ENCODE measurements at places on chromosomes 12 and 14. TPM values are rescaled to one million over a fixed set of nuclear protein-coding genes. Genes with fewer than 3 reads are reported as not detected.

Gene IL23A
- 0.51 TPM for total RNA-seq

Gene UNC119B
- 9.3 TPM for total RNA-seq

Gene CLEC4D
- total RNA-seq: not detected

Gene SLC38A6
- 60.1 TPM for total RNA-seq

Gene RERG
- 2.8 TPM for total RNA-seq

Gene KRT78
- not detected for total RNA-seq

Gene SLC8A3
- total RNA-seq: 25.2 TPM

Gene TAS2R14
- total RNA-seq: 0.99 TPM

DNA sequence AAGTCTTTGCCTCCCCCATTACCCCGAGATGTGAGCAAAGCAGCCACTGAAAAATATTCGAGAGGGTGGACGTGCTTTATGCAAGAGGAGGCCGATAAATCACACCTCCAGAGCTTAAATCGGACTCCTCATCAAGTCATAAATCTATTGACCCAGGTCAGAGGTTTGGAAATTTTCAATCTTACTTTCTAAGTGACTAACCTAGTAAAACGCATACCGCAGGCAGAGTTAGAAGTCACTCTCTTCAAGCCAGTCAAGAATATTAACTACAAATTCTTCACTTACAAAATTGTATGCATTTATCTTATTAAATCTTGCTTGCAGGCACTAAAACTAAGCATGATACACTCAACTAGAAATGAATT is 34.9 kb downstream of the GPHB5 start:
- DNase-seq: no peak

DNA sequence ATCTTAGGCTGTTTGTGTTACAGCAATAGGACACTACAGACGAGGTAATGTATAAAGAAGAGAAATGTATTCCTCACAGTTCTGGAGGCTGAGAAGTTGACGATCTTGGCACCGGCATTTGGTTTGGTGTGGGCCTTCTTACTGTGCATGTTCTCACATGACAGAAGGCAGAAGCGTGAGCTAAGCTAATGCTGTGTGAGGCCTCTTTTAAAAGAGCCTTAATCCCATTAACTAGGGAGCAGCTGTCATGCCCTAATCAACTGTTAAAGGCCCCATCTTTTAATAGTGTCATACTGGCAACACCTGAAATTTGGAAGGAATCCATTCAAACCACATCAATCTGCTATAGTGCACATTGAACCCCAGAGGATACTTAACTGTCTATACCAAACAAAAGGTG is 992.9 kb downstream of the GALC start:
- no peak for DNase-seq

DNA sequence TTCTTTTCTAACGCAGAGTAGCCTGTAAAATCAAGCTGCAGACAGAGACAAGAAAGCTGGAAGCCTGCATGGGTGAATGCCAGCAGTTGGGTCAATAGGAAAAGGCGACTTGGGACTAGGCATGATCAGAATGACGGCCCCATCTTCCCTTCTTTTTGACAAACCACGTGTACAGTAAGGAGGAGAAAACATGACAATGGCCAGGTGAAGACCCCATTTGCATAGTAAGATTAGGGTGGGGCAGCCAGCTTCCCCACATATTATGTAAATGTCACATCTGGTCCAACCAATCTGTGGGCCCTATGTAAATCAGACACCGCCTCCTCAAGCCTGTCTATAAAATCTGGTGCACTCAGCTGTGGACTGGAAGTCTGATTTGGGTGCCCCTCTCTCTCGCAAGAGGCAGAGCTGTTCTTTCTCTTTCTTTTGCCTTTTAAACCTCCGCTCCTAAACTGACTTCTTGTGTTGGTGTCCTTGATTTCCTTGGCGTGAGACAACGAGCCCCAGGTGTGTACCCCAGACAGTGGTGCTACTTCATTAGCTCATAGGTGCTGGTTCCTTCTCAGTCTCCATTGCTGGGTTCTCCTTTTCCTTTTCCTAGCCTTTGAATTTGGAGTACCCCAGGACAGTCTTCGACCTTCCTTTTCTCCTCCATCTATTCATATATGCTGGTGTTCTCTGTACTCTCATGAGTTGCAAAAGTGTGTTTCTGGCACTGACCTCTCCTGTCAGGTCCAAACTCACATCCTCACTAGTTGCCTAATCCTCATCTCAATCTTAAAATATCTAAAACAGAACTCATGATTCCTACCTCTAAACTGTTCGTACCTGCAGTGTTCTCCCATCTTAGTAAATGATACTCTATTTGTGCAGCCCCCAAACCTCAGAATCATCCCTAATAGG is 9.4 kb upstream of the DHRS7 start:
- no peak for DNase-seq

DNA sequence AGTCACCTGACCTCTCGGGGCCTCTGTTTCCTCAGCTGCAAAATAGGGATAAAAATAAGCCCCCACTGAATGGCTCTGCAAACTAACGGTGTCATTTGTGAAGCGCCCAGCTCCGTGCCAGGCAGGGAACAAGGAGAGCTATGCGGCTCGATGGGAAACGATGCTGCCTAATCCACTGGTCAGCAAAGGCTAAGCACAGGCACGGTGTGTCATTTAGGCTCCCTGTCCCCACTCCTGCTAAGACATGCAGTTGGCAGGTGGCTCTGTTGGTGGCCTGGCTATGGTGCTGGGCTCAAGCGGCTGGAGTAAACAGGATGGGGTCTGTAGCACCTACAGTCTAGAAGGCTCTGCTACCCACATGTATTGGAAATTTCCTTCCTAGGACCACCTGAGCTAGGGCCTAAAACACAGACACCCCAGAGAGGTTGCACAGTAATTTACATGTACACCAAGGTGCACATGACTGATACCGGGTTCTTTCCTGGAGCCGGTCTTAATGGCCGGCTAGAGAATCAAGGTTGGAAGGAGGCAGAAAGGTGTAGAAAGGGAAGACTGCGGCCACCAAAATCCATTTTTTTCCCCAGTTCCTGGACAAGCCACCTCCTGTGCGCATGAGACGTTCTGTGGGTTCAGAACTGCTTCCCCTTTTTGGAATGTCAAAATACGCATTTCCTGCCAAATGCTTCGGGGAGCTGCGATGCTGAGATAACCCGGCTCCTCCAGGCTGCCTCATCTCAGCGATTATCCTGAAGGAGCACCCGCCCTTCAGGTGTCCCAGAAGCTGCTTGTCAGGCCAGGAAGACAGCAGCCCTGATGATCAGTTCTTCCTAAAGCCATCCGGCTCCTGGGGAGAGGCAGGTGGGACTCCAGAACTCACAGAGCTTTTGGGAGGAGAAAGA is 1.0 kb downstream of the CACNA2D4 start:
- DNase-seq: no peak

DNA sequence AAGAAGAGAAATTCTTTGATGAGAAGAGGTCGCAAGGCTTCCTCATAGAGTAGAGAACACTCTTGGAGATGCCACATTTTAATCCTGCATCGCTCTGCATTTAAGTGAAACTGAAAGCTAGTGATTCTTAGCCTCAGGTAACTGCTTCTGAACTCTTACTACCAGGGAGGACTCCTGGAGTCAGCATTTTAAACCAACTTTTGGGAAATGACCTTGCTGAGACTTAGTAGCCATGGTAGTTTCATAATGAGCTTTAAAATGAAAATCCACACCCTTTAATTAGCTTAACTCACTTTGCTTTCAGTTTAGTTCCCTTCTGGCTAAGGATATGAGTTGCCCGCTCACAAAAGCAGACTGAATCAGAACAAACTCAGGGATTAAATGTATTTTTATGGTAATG is 80.3 kb downstream of the SYNE2 start:
- no peak for DNase-seq

GRCh38 chr12:15687583-15687982 is 101.6 kb downstream of the EPS8 start:
- no peak for DNase-seq

DNA sequence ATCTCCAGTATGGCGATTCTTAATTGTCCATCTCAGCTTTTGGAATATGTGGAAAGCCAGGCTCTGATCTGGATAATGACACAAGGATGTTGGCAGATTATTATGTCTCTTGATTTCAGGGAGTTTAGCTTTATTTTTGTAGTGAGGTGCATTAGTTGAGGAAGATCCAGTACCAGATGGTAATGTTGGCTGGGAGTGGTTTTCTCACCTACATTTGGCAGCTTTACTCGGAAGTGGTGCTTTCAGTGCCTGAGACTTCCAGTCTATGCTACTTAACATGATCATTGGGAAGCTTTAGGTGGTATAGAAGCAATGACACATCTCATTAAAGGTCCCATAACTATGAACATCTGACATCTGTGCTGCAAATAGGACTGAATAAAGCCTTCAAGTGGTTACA is 7.5 kb downstream of the SLC15A5 start:
- no peak for DNase-seq

GRCh38 chr12:47303207-47303606 is 223.4 kb upstream of the AMIGO2 start:
- DNase-seq: no peak

DNA sequence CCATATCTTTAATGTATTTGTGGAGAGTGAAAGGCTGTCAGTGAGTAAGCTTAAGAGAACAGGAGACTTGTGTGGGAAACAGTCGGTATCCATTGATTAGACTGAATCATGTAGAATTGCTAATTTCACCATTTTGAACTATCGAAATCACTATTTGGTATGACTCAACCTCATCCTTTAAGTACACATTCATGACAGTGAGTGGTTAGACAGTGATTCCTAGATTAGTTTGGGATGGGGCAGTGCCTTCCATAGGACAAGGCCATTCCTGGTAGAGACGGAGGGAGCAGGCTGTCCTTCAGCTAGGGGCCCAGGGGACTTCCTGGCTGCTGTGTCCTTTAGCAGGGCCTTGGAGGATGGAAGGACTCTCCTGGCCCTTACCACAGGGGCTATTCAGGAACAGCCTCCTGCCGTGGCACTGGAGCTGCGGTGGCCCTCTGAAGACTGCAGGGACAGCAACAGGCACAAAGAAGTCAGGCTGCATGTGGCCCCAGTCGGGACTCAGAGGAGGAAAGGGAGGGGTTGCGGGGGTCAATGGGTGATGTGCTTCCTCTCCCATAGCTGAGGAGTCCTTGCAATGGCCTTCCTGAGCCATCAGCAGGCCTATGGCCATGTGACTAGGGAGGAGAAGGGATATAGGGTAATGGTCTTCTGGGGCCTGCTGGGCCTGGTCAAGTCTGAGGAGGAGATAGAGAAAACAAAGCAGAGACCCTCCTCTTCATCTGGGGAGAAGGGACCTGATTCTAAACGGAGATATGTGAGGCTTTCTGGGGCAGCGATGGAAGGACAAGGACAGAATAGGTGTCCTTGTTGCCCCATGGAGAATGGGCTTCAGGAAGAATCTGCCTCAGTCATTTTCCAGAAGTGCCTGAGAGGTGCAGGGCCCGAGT is 11.2 kb downstream of the SERPINA1 start:
- no peak for DNase-seq

GRCh38 chr12:6058481-6059161 is 65.8 kb downstream of the VWF start:
- DNase-seq: no peak

GRCh38 chr14:22386924-22387775 is 201.9 kb downstream of the DAD1 start:
- peak; percentile 84 for DNase-seq

- no peak for DNase-seq
Observed at GRCh38 chr14:38254571-38255407, 1.1 kb downstream of the CLEC14A start.

DNA sequence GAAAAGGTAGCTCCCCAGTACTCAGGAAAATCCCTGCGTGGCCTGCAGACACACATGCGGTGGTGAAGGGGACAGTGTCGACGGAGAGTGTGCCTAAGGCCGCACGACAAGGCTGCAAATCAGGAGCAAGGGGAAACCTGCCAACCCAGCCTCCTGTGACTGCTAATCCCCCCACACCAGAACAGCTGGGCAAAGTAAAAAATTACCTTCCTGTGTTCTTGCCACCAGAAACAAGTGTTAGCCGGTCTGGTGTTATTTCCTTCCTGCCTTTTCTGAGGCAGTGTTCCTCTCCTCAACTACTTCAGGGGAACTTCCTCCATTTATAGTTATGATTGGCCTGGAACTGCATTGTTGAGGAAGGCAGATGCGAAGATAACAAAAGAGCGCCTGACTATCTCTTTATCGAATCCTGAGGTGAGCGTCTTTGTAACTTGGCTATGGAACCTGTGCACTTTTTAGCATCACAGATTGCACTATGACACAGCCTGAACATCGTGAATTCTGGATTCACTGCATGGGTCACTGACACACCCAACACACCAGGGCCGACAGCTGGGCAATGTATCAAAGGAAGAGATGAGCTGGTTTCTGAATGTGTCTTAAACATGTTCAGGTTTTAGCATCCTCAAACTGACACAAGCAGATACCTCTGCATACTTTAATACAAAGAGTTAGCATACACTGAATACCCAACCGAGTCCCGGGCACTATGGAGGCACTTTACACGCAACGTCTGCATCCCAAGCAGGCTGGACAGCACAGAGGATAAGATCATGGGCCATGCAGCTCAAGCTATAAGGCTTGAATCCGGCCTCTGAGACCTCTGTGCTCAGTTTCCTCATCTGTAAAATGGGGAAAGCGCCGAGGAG is 28.9 kb downstream of the SLC15A4 start:
- no peak for DNase-seq

DNA sequence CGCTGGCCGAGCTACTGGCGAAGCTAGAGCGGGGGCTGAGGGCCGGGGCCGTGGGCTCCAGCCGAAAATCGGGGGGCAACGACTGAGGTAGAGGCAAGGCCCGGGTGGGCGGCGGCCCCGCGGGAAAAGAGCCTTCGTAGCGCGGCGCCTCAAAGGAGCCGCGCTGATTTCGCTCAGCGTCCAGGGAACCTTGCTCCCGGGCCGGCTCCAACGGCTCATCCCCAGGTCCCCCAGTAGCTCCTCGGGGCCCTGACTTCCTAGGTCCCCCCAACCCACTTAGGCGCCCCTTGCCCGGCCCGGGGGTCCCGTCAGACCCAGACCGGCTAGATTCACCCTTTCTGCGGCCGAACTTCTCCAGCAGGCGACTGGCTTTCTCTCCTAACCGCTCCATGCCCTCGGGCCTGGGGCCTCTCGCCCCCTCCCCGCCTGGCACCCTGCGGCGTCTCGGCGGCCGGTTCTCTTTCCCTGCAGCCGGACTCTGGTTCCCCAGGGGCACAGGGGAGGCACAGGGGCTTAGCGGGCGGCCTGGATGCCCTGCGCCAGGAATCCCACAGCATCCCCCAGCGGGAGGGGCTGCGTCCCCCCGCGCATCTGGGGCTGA is 375 bp downstream of the AJUBA start:
- no peak for DNase-seq

GRCh38 chr14:43789458-43789857 is 717.6 kb downstream of the FSCB start:
- no peak for DNase-seq

- DNase-seq: no peak
Observed at GRCh38 chr12:1053690-1054089, 62.7 kb downstream of the ERC1 start.

GRCh38 chr12:130132831-130133511 is 29.3 kb upstream of the FZD10 start:
- DNase-seq: no peak

- no peak for DNase-seq
Observed at GRCh38 chr12:29589286-29589820, 91.9 kb upstream of the OVCH1 start.

DNA sequence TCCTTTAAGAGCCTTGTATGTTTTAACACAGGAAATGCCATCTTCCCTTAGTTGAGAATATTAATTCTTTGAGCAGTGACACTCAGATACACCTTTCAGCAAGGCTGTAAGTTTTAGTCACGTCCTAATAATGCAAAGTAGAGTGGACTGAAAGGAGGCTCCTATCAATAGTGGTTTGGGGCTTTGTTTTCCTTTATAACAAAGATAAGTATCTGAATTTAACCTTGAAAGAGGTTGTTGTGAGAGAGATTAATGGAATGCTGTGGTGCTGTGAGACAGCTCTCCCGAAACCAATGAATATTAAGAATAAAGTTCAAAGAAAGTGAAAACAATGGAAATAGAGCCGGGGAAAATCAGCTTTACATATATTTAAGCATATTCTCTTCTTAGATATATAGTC is 259.6 kb downstream of the ERC1 start:
- DNase-seq: no peak

Measured in myocyte (in vitro differentiated cells).